ENCODE measurements at places on chromosomes 2 and 18.

- DNase-seq = no peak
Observed at GRCh38 chr2:66580166-66581049, 145.5 kb downstream of the MEIS1 start.

- no peak for DNase-seq
Observed at GRCh38 chr2:234491281-234491680, 5.6 kb downstream of the ARL4C start.

GRCh38 chr2:200104015-200104414 is 148.6 kb downstream of the MAIP1 start:
- no peak for DNase-seq

DNA sequence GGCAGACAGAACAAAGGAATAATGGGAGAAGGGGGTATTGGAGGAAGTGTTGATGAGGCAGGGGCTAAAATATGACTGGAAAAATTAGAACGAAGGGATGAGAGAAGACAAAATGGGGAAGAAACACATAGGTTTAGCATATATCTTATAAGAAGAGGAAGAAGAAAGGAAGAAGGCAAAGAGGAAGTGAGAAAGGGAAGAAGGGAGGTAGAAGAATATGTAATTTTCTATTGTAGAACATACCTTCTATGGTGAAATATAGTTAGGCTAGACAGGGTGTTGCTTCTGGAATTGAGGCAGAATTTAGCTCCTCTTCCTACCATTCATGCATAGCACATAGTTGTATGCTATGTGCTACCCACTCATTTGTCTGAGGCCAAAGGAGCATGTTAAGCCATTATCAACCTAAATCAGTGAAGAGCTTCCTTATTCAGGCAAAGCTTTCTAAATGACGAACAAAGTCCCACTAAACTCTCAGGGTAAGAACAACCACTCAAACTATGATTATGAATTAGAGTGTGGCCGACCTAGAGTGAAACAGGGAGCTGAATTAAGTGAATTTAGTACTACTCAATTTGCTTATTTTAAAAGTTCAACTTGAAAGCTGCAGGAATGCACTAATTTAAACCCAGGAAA is 180.9 kb upstream of the GALNT5 start:
- DNase-seq = no peak

DNA sequence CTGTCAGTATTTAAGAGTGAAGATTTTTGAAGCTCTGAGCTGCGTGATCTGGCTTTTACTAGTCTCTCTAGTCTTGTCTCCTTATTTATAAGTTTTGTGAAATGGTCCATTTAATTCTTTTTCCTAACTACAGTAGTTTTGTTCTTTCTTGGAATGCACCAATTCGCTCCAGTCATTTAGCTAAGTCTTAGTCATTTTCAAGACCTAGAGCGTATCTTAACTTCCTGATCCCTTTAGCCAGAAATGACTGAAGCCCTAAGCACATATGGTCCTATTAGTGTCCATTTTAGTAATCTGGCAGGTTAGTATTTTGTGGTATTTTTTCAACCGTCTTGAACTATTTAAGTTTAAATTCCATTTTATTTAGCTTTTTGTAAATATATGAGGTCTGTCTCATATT is 3.6 kb downstream of the BIRC6 start:
- DNase-seq = no peak

- no peak for DNase-seq
Observed at GRCh38 chr2:160228141-160228917, 28.3 kb upstream of the ITGB6 start.

DNA sequence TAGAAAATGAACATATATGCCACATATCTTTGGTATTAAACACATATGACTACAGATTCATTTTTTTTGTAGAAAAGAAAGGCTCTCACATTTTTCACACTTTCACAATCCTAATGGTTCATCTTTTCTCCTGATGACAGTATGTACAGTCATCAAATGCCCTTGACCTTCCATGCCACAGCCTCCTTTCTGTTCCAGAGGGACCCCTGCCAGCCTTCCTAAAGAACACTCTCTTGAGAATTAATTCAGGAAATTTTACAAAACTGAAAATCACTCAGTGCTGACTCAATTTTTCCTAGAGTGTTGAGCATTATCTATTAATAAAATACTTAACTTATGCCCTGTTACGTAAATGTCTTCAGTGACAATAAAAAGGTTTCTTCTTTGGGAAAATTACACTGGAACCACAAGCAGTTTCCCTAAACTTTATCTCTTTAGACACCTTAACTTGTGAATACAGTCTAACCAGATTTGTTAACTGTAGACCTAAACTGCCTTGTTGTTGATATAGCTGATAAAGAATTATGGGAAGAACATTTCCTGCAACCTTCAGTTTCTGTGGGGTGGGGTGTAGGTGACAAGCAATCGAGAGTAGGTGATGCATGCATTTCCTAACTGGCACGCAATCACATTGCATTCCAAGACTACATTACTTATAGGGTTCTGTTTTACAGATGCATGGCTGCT is 15.3 kb upstream of the ACOXL start:
- DNase-seq = no peak

GRCh38 chr2:163983911-163984310 is 248.1 kb upstream of the FIGN start:
- no peak for DNase-seq

GRCh38 chr2:164710837-164711765 is 89.8 kb upstream of the GRB14 start:
- no peak for DNase-seq

DNA sequence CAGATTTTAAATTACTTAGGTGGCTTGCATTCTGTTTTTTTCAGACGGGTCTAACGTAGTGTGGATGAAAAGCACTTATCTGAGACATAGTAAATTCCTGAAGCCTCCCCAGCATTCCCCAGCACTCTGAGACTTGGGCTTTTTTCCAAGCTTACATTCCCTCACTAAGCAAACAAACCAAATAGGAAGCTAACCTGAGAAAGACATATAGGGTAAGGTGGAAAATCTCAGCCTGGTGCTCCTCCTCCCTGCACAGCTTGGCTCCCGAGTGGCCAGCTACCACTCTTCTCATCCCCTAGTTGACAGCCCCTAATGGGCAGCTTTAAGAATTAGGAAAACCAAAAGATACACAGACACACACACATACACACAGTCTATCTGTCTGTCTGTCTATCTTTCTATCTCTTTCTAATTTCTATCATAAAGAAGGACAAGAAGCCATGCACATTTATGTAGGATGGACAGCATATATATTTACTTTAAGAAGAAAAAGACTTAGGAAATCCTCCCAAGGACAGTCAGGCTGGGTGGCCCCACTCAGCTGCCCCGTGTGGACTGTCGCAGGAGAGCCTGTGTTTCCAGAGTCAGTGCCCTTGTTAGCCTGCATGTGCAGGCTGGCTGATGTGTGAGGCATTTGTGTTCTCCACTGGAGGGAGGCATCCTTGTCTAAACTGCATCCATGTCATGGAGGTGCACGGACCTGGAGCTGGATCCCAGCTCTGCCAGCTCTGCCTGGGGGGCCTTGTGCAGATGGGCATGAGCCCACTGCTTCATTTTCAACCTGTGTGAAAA is 8.2 kb downstream of the CNNM3 start:
- DNase-seq = no peak

Measured in NCI-H1092 (cell line).